Body of pancreas (tissue), 4 donors: ENCODE measurements at places on chromosomes 12 and 14. TPM values are rescaled to one million over a fixed set of nuclear protein-coding genes. Genes with fewer than 3 reads are reported as not detected.

- peak; percentile 93 for DNase-seq
Measured at GRCh38 chr14:23379366-23380196, 2.7 kb downstream of the CMTM5 start.

GRCh38 chr12:69238589-69239351, 599 bp upstream of the CPSF6 start:
- DNase-seq = no peak

GRCh38 chr12:74906224-74906623, 303.4 kb downstream of the KCNC2 start:
- no peak for DNase-seq

- no peak for DNase-seq
Measured at GRCh38 chr14:97056086-97056485, 258.9 kb downstream of the VRK1 start.

DNA sequence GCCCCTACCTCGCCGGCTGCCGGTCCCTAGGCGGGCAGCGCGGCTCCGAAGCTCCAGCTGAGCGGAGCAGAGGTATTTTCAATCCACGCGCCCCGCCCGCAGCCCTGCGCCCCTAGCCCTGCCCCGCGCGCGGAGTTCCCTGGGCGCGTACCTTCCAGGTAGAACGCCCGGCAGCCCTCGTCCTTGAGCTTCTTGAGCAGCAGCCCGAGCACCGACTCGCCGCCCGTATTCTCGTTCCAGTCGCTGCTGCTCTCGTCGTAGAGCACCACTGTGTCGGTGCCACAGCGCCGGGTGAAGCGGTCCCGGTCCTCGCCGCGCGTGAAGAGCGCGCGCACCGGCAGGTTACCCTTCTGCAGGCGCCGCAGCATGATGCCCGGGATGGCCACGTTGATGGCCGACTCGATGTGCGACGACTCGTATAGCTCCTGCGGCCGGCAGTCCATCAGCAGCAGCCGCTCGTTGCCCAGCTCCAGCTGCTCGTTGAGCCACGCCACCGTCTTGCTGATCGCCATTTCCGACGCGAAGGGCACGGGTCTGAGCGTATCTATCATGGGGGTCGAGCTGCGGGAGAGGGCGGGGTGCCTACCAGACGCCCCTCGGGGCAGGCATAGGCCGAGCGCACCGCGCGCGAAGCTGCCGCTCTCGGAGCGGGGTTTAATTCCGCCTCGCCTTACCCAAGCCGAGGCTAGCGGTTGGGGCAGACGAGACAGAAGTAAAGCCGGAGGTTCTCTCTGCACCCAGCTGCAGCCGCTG, 636 bp downstream of the DUSP6 start:
- DNase-seq = peak; percentile 54

DNA sequence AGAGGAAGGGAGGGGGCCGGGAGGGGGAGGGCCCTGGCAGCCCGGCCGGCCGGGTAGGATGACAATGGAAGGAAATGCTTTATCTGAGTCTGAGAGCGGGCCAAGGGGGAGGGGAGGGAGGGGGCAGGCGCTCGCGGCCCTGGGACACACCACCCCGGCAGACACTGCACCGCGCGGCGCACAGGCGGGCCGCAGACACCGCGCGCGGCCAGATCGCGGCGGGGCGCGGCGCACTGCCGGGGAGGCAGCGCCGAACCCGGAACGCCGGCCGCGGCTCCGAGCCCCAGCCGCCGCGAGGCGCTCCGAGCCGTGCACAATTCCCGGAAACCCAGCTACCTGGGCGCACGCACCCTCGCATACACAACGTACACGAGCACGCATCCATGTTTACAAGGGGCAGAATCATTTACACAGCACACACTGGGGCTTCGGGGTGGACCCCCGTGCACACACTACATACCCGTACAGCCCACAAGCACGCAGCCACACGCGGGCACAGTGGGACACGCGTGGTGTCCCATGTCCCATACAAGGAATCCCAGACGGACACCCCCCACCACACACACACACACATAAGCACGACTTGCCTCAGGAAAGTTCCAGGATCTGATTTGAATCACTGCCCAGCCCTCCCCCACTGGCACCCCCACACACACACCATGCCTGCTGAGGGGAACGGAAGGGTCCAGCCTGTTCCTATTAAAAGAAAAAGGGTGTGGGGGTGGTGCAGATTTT, at the start of gene HDAC7:
TSS of gene HDAC7 (minus strand) at position 8 of the 735 bp plus-strand sequence. CDS start 118 bp downstream, outside the sequence.
- peak; percentile 86 for DNase-seq

DNA sequence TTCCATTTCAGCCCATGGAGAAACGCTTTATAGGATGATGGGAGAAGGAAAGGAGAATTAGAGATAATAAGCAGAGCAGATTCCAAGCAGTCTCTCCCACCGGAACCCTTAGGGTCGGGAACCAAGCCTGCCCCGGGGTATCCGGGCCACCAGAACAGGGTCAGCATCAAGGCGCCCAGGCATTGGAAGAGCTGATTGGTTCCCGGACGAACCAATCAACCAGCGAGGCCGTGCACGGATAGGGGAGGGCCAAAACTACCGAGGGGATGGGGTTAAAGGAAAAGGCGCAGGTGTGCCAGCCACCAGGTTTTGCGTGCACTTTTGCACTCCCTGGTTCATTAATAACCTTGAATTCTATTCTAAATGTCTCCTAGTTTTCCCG, 1.7 kb downstream of the PPM1H start:
- peak; percentile 26 for DNase-seq

- no peak for DNase-seq
Measured at GRCh38 chr12:104792570-104792969, 165.5 kb downstream of the SLC41A2 start.

DNA sequence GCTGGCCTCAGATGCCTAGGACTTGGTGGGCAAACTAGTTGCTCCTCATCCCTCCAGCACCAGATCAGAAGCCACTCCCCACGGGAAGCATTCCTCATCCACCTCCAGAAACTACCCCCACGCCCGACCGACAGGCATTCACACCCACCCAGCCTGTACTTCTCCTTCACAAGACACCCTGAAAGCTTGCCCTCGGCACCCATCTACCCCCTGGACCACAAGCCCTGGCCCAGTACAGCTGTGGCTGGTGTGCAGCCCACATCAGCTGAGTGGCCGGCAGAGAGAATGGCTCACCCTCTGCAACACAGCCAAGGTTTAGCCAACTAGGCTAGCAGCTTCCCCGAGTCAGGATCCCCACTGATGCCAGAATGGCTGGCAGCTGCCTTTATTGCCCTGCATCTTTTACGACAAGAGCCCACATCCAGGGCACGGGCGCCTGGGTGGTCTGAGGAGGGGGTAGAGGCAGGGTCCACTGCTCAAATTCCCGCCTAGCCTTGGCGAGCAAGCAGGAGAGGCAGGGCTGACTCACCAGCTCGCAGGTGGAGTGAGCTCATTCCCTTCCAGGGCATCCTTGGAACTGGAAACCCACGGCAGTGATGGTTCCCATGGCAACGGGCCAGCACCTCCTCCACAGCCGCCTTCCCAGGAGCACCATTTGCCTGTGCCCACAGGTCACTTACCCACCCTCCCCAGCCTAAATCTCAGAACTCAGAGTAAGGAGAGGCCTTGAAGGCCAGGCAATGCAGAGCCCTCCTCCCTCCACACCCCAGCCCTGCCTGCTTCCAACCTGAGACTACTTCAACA, 17.1 kb downstream of the ACTN1 start:
- no peak for DNase-seq

- no peak for DNase-seq
Measured at GRCh38 chr12:85275374-85275773, 4.6 kb upstream of the ALX1 start.

DNA sequence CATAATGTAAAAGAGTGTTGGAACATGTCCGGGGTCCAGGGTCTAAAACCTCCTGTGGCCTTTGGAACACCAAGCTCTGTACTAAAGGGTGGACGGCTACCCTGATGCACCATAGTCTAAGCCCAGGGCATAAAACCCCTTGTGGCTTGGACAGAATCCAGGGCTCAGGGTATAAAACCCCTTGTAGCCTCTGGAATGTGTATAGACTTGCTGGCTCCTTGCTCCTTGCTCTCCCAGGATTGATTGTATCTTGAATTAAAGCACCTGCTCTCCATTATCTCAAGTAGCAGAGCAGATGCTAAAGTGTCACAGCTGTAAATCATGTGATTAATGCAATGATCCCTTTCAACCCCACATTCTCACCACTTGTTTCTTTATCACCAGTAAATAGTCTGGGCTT, 556.5 kb downstream of the LRFN5 start:
- no peak for DNase-seq

GRCh38 chr12:108033090-108033489, 96.0 kb upstream of the WSCD2 start:
- no peak for DNase-seq

The CNTN1 gene
- total RNA-seq = 1.3 TPM

The TAS2R31 gene
- 7.0 TPM for total RNA-seq

The SLC7A8 gene
- 17.8 TPM for total RNA-seq

The SVOP gene
- total RNA-seq = 0.52 TPM
